Pulmonary artery endothelial cell (primary cell): ENCODE measurements at places on chromosomes 4 and X. TPM values are rescaled to one million over a fixed set of nuclear protein-coding genes. Genes with fewer than 3 reads are reported as not detected.

DNA sequence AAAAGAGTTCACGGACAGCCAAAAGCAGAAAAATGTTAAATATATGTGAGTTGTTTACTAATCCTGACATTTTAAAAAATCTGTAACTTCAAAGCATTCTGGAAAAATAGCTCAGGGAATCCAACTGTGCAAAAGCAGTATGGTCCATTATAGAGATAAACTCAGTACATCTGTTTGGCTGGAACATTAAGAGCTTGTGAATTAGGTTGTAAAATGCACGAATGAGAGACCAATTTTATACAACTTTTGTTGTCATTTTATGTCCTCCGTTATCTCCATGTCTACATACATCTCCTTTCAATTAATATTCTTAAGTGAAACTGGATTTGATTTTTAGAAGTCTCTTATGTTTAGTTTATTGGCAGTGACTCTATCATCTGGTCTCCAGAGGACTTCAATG is 367.0 kb upstream of the ATOH1 start:
- no peak for DNase-seq

TAF7L gene
- total RNA-seq: 0.88 and 1.2 TPM in 2 replicates

FAM13A gene
- total RNA-seq: 4.0 and 10.7 TPM in 2 replicates

PPP1R2C gene
- total RNA-seq: not detected in 2 replicates

GRCh38 chrX:44903830-44904530 is 31.0 kb downstream of the KDM6A start:
- DNase-seq: no peak

NOX1 gene
- total RNA-seq: not detected in 2 replicates

DNA sequence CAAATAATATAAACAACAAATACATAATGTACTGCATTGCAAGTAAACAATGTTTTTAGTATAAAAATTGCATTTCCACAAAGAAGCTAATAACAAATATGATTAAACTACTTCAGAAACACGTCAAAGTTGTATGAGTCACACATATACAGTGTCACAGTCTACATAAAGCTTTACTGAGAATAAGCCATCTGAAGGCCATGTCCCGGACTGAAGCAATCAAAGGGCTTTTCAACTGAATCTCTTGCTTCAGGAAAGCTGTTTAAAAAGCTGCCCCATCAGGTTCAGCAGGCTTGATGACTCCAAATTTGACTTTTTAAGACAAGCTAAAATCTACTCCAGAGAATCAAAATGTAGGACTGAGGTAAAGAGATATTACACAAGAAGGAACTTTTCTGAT is 1476.8 kb downstream of the ADGRL3 start:
- DNase-seq: no peak

DNA sequence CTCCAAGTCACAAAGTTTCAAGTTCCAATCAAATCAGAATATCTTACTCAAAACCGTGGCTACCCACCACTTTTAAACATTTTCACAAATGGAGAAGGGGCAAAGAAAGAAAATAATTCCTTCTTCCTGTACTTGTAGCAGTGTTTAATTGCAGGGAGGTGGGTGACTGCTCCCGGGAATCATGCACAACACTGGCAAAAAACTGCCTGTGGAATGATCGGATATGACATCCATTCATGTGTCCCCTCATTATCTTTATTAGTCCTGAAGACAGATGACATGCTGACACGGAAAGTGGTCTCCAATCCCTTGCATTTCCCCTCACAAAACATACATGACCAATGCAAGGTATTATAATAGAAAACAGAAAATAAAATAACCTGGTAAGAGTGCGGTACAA is 2.0 kb downstream of the TSPAN5 start:
- DNase-seq: no peak

- DNase-seq: no peak
These were observed at the start of gene TLR6 for GRCh38 chr4:38856524-38857337. TLR6 (minus strand) TSS chr4:38856817; CDS start chr4:38829473, 27,344 bp downstream.

- DNase-seq: no peak
These were observed 98.3 kb downstream of the GK start for GRCh38 chrX:30751497-30751896.

EDNRA gene
- 0.07 TPM in 2 replicates for total RNA-seq

DNA sequence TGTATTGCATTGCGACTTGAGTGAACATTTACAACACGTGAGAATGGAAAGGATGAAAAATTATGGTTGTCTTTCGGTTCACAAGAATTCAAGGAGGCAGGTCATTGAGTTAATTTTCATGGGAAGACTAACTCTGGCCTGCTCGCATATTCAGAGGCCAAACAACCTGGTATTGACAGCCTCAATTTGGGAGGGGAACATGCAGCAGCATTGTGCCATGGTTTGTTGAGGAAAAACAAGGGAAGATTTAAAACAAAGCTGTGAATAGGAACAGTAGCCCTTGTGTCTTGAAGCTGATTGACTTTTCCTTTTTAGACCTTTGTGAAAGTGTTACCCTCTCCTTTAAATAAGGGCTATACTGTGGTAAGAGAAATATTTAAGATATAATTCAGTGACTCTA is 31.9 kb downstream of the FAT4 start:
- DNase-seq: no peak

GRCh38 chr4:3239998-3240920 is 8.7 kb upstream of the MSANTD1 start:
- no peak for DNase-seq

DNA sequence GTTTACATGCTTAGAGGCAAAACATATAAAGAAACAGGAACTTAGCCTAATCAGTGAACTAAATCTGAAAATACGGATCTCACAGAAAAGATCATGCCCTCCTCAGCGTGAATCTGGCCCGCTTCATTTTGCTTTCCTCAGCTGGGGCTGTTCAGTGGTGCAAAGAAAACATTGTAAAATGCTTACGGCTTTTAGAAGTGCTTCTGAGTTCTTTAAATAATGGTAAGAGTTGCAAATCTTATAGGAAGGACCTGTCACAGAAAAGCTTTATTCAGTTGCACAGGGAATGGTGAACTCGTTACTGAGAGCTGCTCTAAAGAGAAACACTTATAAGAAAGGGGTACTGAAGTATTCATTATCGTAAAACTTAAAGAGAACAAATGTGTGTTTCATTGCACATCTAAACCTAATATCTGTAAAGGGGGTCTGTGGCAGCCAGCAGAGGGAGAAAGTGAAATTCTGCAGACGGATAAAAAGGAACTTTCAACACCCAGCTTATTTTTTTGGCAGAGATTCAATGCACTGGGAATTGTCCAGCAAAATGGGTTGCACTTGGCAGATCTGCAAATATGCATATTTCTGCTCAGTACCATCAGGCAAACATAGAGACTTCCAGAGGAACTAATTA is 139.2 kb upstream of the ANK2 start:
- DNase-seq: no peak

GRCh38 chr4:108417923-108418322 is 202.5 kb upstream of the RPL34 start:
- no peak for DNase-seq

GRCh38 chrX:7117587-7117986 is 29.9 kb upstream of the STS start:
- no peak for DNase-seq

- no peak for DNase-seq
These were observed 350.8 kb upstream of the KLF3 start for GRCh38 chr4:38313175-38313574.

- no peak for DNase-seq
These were observed 16.3 kb downstream of the L1CAM start for GRCh38 chrX:153869473-153870287.
